ENCODE measurements at places on chromosomes 6 and 20.
A peak's percentile ranks its signal among the peaks of the same experiment; 100 is the strongest.

- DNase-seq, result no peak
These were observed 8.3 kb downstream of the TENT5A start for GRCh38 chr6:81744131-81744530.

GRCh38 chr20:61931476-61932198 lies 134.0 kb downstream of the TAF4 start:
- DNase-seq, result no peak

DNA sequence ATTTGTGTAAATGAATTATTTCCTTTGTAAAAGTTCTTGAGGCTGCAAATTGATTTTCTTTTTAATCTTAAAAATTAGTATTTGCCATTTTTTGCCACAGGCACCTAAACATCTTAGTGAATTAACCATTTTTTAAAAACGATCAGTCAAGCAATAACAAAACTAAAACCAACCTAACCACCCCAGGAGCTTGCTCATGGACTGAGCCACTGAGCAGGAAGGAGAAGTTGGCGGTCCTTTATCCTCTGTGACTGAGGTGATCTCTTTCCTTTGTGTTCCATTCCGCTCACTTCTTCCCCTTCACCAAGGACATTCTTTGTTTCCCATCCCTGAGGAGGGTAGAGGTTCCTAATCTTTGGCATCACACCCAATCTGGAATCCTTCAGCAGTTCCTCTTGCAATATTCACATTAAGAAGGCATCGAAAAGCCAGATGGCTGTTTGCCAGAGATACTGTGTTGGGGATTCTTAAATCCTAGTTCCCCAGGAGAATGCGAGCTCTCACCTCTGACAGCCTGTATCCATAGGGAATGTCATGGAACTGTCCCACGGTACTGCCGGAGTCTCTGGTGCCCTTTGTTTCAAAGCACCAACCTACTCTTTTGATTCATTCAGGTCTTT lies 30.5 kb downstream of the RPRD1B start:
- no peak for DNase-seq

GRCh38 chr20:55253781-55254180 lies 751.5 kb downstream of the CBLN4 start:
- no peak for DNase-seq

- DNase-seq, result no peak
These were observed 26.8 kb downstream of the SLC17A9 start for GRCh38 chr20:62979310-62979709.

DNA sequence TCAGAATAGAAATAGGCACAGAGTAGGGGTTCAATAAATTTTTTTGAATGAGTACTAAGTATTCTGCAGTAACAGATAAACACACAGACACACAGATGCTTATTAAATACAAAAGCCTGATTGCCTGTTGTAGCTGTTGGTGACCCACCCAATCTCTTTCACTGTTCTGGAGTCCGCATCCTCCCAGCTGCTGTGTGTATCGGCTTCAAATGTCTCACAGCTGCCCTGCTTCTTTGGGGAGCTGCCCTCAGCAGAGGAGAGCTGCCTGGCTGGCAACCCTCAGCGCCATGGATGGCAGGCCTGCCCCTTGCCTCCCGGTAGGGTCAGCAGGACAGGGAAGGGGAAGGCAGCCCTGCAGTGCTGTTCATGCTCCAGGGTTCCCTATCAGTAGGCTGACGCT lies 85.9 kb upstream of the PRND start:
- DNase-seq, result no peak

GRCh38 chr6:127015858-127016257 lies 102.6 kb upstream of the RSPO3 start:
- no peak for DNase-seq

DNA sequence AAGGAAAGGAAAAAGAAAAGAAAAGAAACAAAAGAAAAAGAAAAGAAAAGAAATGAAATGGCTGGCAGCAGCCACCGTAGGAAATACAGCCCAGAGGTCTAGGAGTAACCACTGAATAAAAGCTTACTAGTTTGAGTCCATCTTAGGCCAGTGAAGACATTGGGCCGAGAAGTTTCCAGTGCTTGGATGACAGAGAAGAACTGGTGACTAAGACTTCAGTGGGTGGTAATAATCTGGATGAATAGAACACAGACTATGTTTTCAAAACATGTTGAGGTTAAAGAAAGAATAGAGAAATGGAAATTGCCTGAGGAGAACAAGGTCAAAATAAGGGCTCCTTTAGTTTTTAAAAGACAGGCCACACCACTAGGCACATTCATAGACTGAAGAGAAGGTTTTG lies 198.8 kb downstream of the ATXN1 start:
- DNase-seq, result no peak

DNA sequence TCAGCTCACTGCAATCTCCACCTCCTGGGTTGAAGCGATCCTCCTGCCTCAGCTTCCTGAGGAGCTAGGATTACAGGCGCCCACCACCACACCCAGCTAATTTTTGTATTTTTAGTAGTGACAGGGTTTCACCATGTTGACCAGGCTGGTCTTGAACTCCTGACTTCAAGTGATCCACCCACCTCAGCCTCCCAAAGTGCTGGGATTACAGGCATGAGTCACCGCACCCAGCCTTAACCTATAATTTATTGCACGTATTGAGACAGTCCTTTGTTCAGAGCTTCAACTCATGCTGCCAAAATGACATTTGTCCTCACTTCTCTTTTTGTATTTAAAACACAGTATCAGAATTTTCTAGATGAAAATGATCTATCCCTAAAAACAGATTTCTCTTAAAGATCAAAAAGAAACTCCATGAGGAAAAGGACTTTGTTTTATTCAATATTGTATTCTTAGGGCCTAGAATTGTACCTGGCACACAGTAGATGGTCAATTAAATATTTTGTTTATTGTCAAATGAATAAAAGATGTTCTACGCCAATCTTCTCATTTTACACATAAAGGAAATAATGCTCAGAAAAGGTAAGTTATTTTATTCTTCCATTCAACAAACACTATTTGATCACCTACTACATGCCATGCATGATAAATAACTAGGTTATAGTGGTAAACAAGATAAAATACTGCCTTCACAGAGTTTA lies 10.8 kb downstream of the SERAC1 start:
- DNase-seq, result no peak

DNA sequence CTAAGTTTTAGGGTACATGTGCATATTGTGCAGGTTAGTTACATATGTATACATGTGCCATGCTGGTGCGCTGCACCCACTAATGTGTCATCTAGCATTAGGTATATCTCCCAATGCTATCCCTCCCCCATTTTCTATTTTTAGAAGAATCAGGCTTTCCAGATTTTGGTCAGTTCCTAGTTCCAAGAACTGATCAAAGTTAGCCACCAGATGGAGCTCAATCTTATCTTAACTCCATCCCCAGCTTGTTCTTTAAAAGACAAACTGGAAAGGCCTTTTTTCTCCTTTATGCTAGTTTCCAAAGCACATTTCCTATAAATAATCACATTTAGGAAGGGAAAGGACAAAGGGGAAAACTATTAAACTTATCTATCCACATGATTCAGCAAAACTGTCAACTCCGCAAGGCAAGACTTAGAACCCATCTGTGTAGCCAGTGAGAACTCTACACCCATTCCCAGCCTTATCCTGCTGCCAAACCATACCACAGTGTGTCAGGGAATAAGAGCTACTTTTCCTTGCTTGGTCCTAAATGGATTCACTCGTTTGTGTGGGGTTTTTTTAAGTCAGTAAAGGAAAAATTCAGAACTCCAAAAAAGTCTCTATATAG lies 22.8 kb upstream of the KHDC1 start:
- no peak for DNase-seq

DNA sequence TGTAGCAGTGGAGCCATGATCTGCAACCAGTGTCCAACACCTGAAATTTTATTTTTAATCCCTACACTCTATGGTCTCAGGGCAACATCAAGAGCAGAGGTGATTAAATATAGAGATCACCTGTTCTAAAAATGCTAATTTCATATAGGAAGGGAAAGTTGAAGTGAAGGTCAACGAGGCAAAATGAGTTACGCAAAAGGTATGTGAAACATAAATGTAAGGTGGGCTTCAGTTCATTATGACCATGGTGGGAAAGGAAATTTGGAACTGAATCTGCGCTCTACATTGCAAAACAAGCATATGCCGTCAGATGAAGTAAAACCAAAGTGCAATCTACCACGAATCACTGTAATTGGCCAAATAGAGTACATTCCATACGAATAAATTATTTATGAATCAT lies 35.2 kb upstream of the STMND1 start:
- DNase-seq, result no peak

DNA sequence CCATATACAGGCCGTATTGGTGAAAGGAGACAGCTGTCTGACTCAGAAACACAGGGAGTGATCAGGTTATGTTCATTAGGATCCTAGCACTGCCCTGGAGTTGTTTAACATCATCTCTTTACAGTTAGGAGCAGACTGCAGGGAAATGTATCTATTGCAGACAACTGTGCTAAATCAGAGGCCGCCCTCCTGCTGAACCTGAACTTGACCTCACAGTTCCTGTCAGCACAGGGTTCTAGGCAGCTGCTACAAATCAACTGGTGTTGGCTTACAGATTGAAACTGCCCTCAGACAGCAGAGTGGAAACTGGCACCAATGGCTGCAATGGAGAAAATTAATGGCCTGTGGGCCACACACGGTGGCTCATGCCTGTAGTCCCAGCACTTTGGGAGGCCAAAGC lies 3.7 kb upstream of the RPP40 start:
- DNase-seq, result no peak

GRCh38 chr6:160315310-160315709 lies 32.9 kb upstream of the SLC22A3 start:
- no peak for DNase-seq

DNA sequence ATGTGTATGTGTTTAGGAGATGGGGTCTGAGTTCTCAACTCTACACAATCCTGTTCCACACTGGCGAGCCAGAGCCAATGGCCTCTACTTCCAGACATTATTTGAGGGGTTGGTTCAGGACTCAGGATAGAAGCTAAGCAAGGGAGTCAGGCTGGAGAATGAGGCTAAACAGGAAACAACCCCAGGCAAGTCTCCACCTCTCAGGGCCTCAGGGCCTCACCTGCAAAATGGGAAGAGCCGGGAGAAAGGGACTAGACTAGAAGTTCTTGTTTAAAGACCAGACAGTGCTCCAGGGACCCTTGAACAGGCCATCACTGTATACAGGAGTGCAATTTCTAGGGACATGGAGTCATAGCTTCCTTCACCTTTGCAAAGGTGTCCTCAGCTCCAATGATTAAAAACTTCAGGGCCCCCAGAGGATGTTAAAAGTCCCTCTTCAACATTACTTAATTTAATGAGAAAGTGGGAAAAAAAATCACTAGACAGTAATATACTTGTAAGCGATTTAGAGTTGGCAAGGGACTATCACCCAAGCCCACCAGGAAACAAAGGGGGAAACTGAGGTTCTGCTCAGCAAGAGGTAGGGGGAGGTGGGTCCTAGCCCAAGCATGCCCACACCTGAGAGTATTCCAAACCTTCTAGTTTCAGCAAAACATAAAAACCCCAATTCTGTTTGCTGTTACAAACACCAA lies 41.7 kb downstream of the ZMYND8 start:
- no peak for DNase-seq

DNA sequence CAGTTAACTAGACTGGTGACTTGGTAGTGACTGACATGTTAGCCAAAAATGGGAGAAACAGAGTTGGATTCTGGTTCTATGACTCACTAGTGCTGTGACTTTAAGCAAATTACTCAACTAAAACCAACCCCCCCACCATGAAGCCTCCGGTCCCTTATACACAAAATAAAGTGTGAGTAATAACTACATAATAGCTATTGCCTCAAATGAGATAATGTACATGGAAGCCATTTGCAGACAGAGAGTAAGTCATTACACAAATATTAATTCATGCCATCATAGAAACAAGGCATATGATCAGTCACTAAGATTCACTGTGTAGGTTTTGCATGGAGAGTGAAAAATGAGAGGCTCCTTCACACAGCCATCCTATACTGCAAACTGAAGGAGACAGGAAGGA lies 111.9 kb downstream of the HIVEP2 start:
- DNase-seq, result no peak

DNA sequence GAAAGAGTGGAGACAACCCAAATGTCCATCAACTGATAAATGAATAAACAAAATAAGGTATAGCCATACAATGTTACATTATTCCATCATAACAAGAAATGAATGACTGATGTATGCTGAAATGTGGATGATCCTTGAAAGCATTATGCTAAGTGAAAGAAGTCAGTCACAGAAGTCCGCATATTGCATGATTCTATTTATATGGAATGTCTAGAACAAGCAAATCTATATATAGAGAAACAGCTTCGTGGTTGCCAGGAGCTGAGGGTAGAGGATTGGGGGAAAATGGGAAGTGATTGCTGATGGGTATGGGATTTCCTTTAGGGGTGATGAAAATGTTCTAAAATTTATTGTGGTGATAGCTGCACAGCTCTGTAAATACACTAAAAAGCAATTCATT lies 196.8 kb downstream of the ATXN1 start:
- no peak for DNase-seq

- DNase-seq, result no peak
These were observed 201.8 kb downstream of the GRIK2 start for GRCh38 chr6:101595276-101595675.

- no peak for DNase-seq
These were observed 255.3 kb downstream of the CD83 start for GRCh38 chr6:14372734-14373489.

GRCh38 chr6:28988536-28989311 lies 16.4 kb downstream of the ZNF311 start:
- DNase-seq, result peak; percentile 57

DNA sequence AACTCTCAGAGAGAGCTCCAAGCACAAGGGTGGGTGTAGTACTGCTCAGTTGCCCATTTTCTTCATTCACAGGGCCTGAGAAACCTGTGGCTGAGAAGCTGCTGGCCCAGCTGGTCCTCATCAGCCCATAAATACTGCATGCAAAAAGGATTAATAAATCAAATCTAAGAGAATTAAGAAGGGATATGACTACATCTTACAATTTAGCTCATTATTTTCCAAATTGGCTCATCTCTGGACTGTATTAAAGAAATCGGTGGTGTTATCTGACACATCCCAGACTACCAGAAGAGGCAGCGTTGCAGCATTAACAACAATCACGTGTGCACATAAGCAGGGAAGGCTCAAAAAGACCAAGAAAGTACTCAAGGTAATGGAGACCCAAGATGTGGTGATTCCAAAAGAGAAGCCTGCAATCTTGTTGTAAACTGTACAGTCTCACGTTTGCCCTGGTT lies 90.7 kb downstream of the CD24 start:
- DNase-seq, result no peak
